Activated CD4-positive, CD25-positive, alpha-beta regulatory T cell treated with anti-CD3 and anti-CD28 coated beads, Interleukin-2, amount 50 U/mL, for 24 hours (primary cell): ENCODE measurements at places on chromosomes 16 and 17.

GRCh38 chr16:84841787-84842300 is 22.1 kb downstream of the CRISPLD2 start:
- ATAC-seq: no peak

DNA sequence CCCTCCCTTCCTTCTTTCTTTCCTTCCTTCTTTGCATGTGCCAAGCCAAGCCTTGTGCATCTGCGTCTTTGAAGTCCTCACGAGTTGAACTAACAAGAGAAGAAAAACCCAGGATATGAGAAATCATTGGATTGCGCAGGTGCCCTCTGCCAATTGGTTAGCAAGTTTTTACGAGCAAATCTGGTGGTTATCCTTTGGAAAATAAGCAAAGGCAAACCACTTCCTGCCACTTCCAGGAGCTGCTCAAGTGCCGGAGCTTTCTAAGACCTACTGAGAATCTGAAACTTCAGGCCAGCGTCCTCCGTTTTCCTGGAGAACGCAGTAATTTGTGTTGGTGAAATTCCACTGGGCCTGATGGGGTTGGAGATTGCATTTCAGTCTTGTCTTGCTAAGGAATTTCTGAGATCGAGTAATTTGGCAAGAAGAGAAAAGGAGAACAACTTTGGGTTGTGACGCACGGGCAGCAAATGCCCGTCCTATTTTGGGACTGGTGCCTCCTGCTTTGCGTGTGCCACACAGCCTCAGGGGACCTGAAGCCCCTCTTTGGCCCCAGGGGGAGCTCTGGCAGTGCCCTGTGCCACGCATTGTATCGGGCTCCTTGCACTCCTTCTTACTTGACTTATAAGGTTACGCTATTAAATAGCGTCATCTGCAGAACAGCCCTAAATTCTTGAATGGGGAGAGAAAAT is 56.4 kb downstream of the CMIP start:
- ATAC-seq: no peak

DNA sequence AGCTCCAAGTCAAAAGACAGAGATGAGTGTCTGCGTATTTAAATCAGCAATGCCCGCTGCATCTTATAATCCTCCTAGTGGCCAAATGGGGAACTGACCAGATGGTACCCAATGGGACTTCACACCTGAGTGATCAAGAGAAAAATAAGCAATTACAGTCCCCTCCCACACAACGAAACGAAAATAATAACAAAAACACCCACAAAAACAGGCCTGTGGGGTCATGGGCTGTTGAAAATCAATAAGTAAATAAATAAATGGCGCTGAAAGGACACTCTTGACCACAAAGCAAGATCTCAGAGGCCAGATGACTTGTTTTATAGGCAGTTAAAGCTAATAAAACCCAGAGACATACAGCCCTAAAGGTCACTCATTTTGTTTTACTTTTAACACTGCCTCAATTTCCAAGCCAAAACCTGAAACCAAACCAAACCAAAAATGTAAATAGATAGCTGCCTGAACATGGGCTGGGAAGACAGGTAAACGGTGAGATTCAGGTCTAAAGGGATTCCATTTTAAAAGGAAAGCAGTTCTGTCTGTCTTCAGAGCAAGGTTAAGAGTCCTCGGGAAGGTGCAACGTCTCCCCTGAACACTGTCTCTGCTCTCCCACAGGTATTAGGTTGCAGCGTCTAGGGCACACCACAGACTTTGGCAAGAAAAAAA is 1.3 kb downstream of the ZNF821 start:
- peak; percentile 61 for ATAC-seq

DNA sequence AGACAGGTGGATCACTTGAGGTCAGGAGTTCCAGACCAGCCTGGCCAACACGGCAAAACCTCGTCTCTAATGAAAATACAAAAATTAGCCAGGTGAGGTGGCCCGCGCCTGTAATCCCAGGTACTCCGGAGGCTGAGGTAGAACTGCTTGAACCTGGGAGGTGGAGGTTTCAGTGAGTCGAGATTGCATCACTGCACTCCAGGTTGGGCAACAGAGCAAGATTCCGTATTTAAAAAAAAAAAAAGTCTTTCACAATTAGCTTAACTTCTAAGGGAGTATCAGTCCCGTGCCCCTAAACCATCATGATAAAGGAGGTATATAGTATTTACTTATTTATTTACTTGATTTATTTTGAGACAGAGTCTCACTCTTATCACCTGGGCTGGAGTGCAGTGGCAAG is 3.4 kb upstream of the MEFV start:
- ATAC-seq: no peak

DNA sequence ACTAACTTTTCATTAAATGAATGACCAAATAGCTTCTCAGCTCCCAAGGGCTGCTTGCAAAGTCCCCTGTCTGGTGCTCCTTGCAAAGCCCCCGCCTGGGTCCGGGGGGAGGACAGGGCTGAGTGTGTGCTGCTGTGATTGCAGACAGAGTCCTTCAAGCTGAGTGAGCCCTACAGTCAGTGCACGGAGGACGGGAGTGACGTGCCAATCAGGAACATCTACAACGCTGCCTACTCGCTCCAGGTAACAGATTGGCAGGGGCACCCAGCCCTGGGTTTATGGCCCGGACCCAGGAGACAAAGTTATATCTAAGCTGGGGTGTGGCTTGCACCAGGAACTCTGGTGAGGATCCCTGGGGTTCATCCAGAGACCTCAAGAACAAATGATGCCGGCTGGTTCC is 27.1 kb downstream of the SCNN1G start:
- ATAC-seq: no peak

DNA sequence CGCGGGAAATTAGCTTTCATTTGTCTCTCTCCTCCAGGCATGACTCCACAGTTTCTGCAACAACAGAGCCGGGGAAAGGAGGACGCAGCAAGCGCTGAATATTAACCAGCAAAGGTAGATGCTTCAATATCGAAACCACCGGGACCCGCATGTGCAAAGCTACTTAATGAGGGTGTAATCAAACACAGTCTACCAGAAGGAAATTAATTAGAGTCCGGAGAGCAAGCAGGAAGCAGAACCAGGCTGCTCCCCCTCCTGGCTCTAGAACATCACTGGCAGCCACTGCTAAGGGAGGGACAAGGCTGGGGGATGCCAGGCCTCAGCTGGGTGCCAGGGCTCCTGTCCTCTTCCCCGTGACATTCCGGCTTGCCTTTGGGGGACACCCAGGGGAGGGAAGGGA is 21.7 kb downstream of the LRRC75A start:
- no peak for ATAC-seq

- ATAC-seq: no peak
These were observed 36.4 kb downstream of the AKAP1 start for GRCh38 chr17:57121308-57122042.
